ENCODE measurements at places on chromosomes 13 and 19.

DNA sequence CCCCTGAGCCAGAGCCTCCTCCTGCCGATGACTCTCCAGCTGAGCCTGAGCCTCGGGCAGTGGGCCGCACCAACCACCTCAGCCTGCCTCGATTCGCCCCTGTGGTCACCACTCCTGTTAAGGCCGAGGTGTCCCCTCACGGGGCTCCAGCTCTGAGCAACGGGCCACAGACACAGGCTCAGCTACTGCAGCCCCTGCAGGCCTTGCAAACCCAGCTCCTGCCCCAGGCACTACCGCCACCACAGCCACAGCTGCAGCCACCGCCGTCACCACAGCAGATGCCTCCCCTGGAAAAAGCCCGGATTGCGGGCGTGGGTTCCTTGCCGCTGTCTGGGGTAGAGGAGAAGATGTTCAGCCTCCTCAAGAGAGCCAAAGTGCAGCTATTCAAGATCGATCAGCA, 3.6 kb downstream of the KMT2B start:
- no peak for DNase-seq

GRCh38 chr19:42199440-42200115, 17.9 kb downstream of the DEDD2 start:
- peak; percentile 24 for DNase-seq

GRCh38 chr19:2727640-2727944, 6.4 kb upstream of the DIRAS1 start:
- DNase-seq = no peak

GRCh38 chr13:22114630-22115311, 443.9 kb downstream of the FGF9 start:
- no peak for DNase-seq

DNA sequence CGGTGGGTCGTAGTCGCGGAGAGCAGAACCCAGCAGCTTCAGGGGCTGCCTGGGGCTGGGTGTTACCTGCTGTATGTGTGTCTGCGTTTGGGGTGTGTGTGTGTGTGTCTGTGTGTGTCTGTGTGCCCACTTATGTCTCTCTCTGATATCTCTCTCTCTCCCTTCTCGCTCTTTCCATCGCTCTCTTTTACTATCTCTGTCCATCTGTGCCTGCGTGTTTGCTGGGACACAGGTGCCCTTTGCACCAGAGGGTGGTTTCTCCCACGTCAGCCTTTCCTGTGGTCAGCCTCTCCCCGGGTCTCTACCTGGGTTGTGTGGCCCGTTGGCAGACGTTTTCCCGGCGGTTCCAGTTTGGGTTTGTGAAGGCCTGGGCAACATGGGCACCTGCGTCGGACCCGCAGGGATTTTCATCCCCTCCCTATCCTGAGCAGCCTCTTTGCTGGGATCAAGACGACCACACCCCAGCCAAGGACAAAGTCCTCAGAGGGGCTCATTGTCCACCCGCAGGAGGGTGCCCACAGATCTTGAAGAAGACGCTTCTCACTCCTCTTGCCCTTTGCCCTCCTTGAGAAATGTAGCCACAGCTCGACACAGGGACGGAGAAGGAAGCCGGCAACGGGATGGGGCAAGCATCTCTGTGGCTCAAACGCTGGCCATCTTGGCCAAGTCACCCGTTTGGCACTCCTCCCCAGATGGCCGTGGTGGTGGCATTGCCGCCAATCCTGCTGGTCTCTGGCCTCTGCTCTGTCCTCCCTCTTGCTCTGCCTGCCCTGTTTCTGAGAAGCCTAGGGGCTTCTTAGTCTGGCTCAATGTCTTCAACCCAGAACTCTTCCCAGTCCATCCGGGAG, 43.3 kb downstream of the ZNF146 start:
- no peak for DNase-seq

DNA sequence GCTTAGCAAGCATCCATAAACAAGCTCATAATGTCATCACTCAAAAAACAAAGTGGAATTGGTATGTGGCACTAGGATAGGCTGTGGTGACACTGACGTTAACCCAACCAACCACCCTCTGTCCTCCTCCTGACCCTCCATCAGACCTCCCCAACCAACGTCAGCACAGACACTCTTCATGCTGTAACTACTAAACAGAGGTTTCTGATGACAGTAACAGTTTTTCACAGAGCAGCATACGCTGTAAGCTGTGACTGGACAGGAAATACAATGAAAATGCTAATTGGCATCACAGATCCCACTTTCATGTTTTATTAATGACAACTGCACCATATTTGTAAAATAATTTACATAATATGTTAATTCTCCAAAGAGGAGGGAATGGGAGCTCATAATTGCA, 238.0 kb downstream of the IRS2 start:
- DNase-seq = no peak

DNA sequence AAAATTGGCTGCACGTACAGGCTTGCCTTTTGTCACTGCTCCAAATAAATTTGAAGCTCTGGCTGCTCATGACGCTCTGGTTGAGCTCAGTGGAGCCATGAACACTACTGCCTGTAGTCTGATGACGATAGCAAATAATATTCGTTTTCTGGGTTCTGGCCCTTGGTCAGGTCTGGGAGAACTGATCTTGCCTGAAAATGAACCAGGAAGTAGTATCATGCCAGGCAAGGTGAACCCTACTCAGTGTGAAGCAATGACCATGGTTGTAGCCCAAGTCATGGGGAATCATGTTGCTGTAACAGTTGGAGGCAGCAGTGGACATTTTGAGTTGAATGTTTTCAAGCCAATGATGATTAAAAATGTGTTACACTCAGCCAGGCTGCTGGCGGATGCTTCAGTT, 16.1 kb upstream of the AKAP11 start:
- no peak for DNase-seq

DNA sequence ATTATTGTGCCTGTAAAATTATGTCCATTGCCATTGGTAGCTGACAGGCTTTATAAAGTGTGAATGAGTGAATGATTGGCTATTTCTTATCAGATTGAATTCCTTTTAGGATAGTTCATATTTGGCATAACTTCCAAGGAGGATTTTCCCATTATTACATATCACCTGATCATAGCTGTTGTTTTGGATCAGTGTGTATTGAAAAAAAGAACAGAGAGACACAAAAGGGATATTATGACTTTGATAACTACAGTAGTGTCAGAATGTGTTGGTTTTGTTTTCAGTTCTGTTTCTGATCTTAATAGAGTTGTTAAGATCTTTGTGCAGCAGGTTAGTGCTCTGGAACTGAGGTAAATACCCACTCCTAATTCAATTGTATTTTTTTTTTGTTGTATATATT, 103.8 kb downstream of the LRCH1 start:
- DNase-seq = no peak

DNA sequence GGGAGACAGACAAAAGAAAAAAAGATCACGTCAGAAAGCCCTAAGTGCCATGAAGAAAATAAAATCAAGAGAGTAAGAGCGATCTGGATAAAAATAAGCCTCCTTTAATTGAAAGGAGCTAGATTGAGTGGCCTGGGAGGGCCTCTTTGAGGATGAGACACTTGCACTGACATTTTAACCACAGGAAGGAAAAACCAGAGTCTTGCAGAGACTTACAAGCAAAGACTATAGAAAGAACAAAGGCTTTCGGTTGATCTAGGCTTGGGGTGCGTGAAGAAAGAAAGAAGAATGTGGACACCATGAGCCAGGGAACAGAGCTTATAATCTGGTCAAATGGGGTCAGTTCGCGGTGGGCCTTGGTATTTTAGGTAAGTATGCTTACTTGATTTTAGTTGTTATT, 342.7 kb downstream of the COG6 start:
- no peak for DNase-seq

DNA sequence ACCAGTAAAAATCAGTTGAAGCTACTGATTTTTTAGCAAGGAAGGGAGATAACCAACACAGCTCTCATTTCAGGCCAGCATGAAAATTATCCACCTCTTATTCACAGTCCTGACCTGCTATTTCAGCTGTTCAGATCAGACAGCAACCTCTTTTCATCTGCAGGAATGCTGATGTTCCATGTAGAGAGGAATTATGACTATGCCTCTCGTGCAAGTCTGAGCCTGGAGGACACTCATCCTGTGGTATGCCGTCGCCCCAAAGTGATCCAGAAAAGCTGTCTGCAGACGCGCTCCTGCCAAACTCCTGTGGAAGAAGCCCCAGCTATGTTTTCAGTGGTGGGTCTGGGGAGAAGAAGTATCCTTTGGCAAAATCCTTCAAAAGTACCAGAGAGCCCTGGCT, 563.5 kb upstream of the SLITRK1 start:
- DNase-seq = no peak

- DNase-seq = peak; percentile 93
These were observed 239.9 kb upstream of the CSNK1A1L start for GRCh38 chr13:37345391-37345790.

DNA sequence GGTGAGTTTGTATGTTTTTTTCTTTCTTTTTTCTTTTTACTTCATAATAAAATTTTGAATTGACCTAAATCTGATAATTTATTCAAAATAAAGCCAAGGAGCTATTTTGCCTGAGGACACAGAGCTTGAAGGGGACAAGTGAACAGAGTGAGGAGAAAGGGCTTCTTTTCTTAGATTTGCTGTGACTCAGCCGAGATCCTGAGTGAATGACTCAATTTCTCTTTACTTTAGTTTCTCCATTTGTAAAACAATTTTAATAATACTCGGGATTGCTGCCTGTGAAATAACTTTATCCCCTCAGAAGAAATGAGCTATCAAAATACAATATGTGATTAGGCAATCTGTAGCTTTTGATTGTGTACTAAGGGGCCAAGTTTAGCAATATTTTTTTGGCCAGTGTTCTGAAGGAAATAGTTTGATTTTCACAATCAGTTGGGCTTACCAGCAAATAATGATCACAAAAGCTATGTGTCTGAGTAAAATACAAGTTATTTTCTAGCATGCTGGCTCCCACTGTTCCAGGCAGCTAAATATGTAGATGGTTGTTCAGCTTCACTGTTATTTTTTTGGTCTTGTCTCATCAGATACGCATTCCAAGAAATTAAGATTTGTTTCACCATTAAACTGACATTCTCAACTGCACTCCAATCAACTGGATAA, 437.5 kb downstream of the FGF9 start:
- no peak for DNase-seq

DNA sequence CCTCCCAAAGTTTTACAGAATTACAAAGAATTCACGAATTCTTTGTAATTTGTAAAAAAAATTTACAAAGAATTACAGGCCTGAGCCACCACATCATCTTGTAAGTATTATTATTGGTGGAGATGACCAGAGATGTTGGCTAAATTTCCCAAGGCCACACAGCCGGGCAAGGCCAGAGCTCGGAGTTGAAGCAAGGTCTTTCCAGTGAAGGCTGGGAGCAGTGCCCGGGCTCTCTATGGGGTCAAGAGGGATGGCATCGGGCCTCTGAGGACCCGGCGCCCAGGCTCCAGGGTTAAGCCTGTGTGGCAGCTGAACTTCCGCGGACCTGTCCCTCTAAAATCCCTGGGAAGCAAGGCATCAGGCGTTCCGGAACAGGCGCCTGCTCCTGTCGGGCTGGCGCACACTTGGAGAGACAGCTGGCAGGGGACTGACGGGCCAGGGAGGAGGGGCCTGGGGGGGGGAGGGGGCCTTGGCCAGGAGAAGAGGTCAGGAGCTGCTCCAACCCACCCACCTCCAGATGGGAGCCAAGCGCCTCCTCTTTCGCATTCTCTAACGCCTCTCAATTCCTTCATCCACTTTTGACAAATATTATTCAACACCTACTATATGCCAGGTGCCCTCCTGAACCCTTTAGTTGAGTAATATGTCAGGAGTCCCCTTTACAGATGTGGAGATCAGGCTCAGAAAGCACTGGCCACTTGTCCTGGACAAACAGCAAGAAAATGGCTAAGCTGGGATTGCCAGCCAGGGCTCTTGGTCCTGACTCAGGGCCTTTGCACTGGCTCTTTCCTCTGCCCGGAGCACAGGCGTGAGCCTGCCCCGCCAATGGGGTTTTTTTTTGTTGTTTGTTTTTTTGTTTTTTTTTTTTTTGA, 36.8 kb upstream of the SEMA6B start:
- no peak for DNase-seq

- DNase-seq = no peak
These were observed 18.3 kb downstream of the NUP58 start for GRCh38 chr13:25319771-25320170.

GRCh38 chr13:40315416-40316064, 350.9 kb downstream of the FOXO1 start:
- no peak for DNase-seq

DNA sequence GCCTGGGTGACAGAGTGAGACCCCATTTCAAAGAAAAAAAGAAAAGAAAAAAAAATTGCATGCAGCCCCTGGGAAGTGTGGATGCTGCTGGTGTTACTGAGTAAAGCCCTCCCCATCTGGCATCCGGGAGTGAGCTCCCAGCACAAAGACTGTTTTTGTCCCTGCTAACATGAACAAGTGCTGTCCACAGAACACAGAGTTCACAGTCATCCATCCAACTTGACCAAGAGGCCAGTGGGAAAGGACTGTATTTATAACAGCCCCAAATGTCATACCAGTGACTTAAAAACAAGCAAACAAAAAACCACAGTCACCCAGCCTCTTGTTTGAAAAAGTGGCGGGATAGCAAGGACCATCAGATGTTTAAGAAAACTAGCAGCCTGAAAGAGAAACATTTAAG, 10.8 kb downstream of the FBXO17 start:
- no peak for DNase-seq

DNA sequence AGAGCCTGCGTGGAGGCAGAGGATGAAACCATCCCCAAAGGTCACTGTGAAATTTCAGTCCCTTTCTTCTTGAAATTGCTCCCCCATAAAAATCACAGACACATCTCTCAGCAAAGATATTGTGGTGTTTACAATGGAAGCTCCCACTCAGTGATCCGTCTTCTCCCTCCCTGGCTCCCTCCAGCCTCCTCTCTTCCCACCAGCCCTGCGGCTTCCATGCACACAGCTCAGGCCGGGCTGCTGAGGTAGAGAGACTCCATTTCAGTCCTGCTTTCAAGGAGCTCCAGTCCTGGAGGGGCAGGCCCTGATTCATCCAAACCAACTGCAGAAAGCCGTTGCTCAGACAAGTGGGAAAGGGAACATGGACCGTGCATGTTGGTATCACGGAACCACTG, 24.0 kb upstream of the MIER2 start:
- DNase-seq = no peak

DNA sequence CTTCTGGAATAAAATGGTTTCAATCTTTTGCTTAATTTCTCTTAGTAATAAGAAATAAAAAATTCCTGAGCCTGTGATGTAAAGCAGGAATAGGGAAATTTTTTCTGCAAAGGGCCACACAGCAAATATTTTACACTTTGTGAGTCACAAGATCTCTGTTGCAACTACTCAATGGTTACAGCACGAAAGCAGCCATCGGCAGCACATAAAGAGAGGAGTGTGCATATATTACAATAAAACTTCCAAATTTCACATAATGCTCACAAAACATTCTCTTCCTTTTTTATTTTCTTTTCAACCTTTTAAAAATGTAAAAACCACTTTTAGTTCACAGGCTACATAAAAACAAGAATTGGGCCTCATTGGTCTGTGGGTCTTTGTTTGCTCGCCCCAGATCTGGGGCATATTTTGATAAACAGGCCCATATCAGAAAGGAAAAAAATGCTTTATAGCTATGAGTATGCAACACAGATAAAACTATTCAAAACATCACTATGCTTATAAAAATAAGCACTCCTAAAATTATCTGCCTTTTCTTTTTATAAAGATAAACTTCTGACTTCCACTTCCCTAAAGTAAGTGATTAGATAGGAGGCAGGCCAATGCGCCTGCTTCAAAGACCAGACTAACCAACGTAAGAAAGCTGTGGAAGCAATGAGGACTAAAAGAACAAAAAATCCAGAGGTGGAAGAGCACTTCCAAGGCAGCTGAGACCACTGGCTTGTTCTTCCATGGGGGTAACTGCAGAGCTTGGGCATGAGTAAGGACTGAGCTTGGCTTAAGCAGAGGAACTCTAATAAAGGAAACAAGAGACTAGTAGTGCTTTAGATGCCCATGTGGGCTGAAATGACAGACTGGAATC, 26.5 kb downstream of the MYCBP2 start:
- peak; percentile 72 for DNase-seq
